ENCODE measurements at places on chromosomes 1 and 21.

DNA sequence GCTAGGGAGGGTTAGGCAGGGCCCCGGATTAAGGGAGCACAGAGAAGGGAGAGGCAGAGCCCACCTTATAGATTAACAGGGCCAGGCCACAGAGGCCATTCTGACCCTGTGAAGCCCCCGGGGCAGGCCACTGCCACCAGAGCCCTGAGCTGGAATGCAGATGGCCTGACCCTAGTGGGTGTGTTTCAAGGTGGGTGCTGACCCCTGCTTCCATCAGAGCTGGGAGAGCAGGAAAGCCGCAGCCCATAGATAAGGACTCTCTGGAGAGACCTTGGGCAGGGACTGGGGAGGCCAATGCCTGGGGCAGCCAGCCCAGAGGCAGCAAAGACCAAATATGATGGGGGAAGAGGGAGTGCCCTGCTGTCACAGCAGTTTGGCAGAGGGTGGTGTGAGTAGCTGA is 35.9 kb downstream of the NCMAP start:
- DNase-seq, result no peak

GRCh38 chr21:26451081-26451740 is 121.9 kb downstream of the CYYR1 start:
- DNase-seq, result no peak

DNA sequence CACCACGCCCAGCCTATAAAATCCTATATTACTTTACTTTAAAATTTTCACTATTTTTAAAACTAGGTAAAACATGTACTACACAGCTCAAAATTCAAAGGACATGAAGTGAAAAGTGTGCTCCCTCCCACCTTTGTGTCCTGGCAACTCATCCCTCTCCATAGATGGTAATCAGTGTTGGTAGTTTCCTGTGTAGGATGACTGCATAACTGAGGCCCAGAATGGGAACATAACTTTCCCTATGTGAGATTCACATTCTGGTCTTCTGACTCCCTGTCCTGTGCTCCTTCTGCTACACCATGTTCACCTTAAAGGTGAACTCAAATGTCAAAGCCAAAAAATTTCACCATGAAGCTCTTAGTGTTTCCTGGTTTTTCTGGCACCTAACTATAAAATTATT is 39.3 kb downstream of the XKR8 start:
- no peak for DNase-seq

GRCh38 chr1:41726899-41727748 is 191.6 kb downstream of the HIVEP3 start:
- peak; percentile 27 for DNase-seq

DNA sequence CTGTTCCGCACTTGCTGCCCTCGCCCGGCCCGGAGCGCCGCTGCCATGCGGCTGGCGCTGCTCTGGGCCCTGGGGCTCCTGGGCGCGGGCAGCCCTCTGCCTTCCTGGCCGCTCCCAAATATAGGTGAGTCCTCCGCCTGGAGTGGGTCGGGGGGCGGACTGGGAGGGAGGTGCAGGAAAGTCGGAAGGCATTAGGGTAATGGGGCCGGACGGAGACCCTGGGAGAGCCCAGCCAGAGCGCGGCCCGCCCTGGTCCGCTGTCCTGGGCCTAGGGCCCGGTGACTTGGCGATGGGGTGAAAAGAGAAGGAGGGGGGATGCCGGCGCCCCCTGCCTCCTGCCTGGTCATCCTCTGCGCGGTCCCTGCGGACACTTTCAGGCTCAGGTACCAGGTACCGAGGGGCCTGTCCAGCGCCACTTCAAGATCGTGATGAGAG is 243 bp downstream of the ADAM15 start:
- no peak for DNase-seq

DNA sequence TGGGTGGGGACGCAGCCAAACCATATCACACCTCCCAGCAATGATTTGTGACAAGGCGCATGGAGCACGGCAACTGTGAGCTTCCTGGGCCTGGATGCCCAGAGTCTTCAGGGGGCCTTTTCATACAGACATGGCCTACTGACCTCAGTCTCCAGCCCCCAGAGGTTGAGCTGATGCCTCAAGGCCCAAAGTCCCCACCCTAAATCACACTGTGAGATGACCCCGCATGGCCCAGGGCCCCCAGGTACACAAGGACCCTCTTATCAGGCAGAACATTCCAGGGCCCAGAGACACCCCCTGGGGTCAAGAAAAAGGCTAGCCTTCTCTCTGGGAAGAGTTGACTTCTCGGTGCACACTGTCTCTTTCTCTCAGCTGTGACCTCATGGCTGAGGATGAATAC is 179.7 kb upstream of the C1orf174 start:
- no peak for DNase-seq

DNA sequence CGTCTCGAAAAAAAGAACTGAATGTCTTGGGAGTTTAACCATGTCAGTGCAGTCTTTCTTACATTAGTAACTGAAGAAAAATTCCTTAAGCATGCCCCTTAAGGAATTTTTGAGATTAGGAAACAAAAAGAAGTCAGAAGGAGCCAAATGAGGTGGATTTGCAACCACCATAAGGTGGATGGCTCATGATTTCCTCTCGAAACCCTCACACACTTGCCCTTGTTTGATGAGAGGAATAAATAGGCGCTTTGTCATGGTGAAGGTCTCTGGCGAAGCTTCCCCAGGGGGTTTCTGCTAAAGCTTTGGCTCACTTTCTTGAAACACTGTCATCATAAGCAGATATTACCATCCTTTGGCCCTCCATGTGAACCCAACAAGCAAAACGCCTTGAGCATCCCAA is 68.2 kb downstream of the POFUT2 start:
- no peak for DNase-seq

GRCh38 chr1:40264354-40264781 is 6.3 kb downstream of the ZMPSTE24 start:
- DNase-seq, result no peak

DNA sequence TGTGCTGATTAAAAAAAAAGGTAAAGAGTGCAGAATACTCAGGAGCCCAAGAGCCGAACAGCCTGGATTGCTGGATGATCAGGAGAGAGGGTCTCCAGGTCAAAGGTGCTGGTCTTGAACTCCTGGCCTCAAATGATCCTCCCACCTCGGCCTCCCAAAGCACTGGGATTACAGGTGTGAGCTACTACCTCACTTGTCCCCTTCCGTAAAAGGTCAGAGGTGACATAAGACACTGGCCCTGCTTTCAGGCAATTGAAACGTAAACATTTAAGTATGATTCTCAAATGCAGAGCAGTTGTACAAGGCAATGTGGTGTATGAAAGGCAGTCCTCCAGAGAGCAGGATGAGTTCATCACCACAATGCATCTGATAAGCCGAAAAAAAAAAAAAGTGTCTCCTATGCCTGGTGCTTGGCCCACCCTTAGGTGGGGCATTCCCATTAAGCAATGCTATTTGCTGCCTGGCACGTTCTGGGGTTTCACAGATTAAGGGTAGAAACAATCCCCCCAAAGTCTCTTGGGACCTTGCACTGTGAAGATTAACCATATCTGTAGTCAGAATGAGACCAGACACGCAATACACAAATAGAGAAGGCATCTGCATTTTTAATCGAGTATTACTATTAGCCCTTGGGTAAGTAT is 47.7 kb downstream of the PARP1 start:
- no peak for DNase-seq

- peak; percentile 19 for DNase-seq
Measured at GRCh38 chr1:109912214-109912861, 1.7 kb downstream of the CSF1 start.

- DNase-seq, result no peak
Measured at GRCh38 chr1:59831529-59831928, 16.8 kb downstream of the HOOK1 start.

- no peak for DNase-seq
Measured at GRCh38 chr1:225460021-225460736, 32.3 kb upstream of the LBR start.

GRCh38 chr1:38004284-38005108 is 818 bp downstream of the FHL3 start:
- DNase-seq, result no peak

DNA sequence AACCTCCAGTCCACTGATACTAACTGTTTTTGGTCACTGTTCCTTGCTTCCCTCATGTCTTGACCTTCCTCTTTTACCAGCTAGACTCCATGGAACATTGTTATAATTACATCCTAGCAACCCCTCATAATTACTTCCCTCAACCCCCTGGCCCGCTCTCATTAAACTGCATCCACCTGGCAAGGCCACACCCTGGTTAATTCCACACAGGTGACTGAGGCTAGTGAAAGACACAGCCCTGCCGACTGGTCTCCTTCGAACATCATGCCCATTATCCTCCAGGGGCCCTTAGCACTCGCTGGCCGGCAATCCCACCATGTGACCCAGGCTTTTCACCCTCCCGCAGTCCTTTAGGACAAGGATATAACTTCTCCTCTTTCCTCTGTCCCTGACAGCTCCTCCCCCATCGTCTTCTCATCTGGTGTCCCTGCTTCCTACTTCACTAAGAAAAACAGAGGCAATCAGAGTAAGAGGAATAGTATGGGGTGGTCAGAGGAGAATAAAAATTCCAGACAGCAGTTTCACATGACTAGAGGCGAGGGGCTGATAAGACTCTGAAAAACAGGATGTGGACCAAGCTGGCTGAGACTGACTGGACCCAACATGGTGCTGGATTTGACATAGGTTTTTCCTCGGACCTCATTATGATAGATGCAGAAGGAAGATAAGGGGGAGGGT is 8.8 kb upstream of the TENT5B start:
- no peak for DNase-seq

GRCh38 chr21:34004013-34004938 is 69.1 kb upstream of the MRPS6 start:
- DNase-seq, result no peak

DNA sequence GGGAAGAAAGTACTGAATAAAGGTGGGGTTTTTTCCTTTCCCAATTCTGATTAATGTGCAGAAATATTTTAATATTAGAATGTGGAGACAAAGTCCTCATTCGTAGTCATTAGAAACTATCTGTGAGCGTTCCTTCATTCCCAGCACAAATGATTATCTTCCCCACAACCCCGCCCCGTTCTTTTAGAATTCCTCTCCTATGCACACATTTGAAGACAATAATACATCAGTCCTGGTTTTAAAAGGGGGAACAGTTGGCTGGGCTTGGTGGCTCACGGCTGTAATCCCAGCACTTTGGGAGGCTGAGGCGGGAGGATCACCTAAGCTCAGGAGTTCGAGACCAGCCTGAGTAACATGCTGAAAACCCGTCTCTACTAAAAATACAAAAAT is 876 bp downstream of the ALDH9A1 start:
- no peak for DNase-seq

DNA sequence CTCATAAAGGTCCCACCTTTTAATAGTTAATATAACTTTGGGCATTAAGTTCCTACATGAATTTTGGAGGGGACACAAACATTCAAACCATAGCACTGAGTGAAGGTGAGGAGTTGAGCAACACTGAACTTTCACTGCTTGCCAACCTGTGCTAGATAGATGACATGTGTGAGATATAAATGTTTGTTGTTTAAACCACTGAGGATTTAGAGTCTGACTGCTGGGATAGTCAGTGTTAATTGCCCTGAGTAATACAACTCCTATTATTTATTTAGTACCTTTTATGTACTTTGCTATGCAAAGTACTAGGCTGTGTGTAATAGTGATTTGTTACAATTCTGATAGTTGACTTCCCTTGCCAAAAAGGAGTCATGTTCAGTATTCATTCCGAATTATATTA is 32.4 kb upstream of the SLC16A1 start:
- DNase-seq, result no peak

DNA sequence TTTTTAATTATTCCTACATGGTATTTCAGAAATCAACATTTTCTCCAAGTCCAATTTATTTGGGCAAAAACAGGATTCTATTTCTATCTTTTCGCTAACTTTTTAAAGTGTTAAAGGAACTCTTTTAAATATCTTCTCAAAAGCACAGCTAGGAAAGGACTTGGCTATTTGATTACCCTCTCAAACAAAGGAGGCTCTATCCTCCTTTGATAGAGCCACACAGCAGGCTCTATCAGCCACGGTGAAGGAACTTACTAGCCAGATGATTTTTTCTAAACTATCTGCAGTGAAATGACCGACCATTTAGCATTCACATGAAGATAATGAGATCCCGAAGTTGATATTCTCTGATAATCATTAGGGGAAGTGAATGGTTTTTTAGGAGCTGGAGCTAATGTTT is 9.1 kb downstream of the ANGPTL7 start:
- peak; percentile 15 for DNase-seq

GRCh38 chr1:110060034-110060661 is 10.3 kb downstream of the ALX3 start:
- DNase-seq, result no peak

GRCh38 chr21:39581414-39581813 is 31.3 kb upstream of the B3GALT5 start:
- no peak for DNase-seq

GRCh38 chr1:37338658-37339057 is 135.7 kb upstream of the ZC3H12A start:
- peak; percentile 83 for DNase-seq

DNA sequence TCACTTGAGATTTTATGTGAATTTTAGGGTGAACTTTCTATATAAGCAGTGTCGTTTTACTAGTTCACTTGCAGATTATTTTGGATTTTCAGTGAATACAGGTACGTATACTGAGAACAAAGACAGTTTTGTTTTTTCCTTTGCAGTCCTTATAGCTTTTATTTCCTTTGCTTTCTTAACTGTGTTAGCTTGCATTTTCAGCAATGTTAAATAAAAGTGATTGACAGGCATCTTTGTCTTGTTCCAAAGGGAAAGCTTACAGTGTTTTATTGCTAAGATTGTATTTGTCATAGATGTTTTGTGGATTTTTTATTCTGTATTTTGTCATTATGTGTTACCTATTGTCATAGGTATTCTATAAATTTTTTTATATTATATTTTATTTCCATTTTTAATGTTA is 53.3 kb upstream of the FASLG start:
- DNase-seq, result no peak

DNA sequence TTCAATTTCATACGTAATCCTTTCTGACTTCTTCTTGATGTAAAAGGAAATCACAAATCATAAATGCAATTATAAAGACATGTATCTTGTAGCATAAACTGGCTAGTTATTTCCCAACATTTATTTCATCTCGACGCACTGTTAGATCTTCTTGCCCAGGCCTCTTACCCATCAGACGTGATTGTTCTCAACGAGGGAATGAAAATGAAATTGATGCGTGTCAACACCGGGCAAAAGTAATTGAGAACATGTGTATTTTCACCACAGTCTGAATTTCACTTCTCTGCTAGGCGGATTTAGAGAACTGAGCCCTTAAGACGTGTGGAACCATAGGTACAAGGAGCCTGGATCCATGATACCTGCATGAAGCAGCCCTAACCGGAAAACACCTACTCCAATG is 519.7 kb downstream of the KCNT2 start:
- no peak for DNase-seq

DNA sequence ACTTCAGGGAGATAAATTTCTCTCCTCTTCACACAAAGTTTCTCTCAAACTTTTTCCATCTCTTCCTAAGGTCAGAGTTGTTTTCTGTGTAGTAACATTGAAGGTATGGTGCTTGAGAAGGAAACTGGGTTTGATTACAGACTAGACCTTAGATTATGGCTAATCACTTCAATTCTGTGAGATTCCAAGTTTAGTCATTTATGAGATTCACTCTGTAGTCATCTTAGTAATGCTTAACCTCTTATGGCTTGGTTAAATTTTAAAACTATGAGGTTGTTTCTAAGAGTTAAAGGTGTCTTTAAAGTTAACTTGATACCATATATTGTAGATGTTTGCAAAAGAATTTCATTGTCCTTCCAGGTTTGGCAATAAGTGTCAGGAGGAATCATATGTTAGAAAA is 1092.2 kb downstream of the KCNT2 start:
- DNase-seq, result no peak

GRCh38 chr1:201228011-201228983 is 37.7 kb downstream of the IGFN1 start:
- DNase-seq, result no peak

Data from midbrain (tissue), 1 donor.